Urinary bladder (tissue), 4 donors: ENCODE measurements at places on chromosomes 4 and X. TPM values are rescaled to one million over a fixed set of nuclear protein-coding genes. Genes with fewer than 3 reads are reported as not detected.

ETDA gene
- total RNA-seq, result not detected

DNA sequence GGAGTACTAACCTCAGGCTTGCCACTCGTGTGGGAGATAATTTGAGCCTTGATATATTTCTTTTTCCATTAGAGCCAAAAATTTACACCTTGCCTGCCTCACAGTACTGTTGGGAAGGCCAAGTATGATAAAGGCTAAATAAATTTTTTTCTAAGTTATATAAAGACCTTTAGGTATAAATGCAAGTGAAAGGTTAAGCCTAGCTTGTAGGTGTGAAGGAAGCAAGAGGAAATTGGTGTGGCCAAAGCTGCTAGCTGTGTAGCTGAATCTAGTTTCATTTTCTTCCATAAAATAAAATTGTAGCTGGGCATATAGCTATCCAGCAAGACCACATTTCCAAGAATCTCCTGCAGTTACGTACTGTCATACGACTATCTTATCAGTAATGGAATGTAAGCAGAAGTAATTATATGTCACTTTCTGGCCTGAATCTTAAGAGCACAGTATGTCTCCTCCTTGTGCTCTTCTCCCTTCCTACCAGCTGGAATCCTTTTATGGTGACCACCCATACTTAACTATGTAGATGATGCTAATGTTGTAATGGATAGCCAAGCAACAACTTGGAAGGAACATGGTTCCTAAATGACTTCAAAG lies 14.3 kb upstream of the GABRE start:
- DNase-seq, result no peak

SMR3B gene
- total RNA-seq, result not detected

- no peak for DNase-seq
Measured at GRCh38 chrX:101062176-101062575, 10.3 kb upstream of the TRMT2B start.

DNA sequence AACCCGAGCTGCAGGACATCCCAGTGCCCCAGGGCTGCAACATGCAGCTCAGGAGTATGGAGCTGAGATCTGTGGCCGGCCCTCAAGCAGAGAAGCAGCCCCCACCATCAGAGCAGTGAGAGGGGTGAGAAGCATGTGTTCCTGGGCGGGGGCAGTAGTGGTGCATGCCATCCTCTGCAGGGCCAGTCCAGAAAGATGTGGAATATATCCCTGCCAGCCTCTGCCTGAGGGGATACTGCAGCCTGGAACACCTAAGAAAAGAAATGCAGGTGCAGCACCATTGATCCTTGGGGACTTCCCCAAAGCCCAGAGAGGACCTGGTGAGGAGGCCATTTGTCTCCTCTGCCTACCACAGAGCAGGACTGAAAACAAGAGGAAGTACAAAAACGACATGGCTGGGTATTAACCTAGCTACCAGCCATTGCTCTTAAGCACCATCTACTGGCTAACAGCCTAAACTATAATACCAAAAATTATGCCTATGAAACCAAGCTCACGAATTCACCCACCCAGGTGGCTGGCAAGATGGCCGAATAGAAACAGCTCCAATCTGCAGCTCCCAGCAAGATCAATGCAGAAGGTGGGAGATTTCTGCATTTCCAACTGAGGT lies 158.8 kb downstream of the ADGRA3 start:
- no peak for DNase-seq

DNA sequence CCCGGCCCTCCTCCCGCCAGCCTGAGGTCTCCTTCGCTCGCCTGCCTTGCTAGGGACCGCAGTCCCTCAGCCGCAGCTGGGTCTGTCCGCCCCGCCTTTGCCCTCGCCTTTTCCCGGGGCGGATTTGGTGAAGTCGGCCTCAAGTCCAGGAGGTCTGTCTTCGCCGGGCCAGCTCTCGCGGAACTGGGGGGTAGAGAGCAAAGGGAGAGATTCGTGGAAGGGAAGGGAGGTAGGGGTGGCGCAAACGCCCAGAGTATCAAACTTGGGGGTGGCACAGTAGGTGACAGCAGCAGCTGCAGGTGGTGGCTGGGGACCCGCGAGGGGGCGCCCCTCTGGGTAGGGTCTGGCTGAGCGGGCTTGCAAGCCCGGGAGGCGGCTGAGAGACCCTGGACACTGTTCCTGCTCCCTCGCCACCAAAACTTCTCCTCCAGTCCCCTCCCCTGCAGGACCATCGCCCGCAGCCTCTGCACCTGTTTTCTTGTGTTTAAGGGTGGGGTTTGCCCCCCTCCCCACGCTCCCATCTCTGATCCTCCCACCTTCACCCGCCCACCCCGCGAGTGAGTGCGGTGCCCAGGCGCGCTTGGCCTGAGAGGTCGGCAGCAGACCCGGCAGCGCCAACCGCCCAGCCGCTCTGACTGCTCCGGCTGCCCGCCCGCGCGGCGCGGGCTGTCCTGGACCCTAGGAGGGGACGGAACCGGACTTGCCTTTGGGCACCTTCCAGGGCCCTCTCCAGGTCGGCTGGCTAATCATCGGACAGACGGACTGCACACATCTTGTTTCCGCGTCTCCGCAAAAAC lies at the start of gene NPY2R:
Gene NPY2R (plus strand): TSS at position 379 of the 797 bp plus-strand sequence. CDS start 5,304 bp downstream, outside the sequence.
- DNase-seq, result no peak

CCDC149 gene
- total RNA-seq, result 17.4 TPM

GYG2 gene
- 5.8 TPM for total RNA-seq
